ENCODE measurements at places on chromosomes 7 and 10. TPM values are rescaled to one million over a fixed set of nuclear protein-coding genes. Genes with fewer than 3 reads are reported as not detected.

PLEKHS1 gene
- total RNA-seq, result not detected

DPP6 gene
- not detected for total RNA-seq

SEMA3C gene
- 9.4 TPM for total RNA-seq

DNA sequence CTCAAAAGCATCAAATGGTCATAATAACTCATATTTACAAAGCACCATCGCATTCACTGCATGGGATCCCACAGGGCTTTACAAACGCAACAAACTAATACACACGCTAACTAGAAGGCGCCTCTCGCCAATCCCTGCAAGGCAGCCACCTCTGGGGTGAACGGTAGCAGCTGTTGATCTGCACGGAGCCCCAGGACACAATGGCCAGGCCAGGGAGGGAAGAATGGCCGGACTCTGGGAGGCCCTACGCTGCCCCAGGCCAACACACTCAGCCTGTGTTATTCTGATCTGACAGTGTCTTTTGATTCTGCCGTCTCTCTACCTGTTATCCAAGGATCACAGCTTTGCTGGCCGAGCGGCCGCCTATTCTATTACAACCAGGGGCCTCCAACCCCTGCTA, 41.8 kb downstream of the HABP2 start:
- no peak for DNase-seq

DNA sequence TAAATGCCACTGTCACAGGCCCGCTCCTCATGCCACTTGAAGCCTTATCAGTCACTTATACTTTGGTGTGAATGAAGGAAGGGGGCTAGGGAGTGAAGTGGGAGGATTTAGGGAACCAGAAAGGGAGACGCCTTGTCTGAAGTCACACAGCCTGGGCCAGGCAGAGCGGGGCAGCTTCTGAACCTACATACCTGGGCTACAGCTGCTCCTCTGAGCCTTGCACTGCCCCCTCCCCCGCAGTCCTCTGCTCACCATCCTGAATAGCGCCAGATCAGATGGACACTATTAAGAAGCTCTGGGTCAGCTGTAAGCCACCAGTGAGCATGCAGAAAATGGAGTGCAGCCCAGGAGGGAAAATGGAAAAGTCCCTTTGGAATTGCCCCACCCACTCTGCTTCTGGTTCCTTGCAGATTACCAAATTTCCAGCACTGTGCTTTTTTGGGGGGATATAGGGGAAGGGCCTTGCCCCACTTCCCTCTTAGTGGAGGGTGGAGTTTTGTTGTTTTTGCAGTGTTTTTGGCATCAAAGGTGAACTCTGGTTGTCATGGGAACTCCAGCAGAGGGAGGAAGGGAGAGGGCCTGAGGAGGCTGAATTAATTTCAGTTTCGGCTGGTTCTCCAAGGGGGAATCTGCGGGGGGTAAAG, 35.0 kb upstream of the ADCYAP1R1 start:
- no peak for DNase-seq

GRCh38 chr7:131570401-131570800, 14.0 kb upstream of the PODXL start:
- DNase-seq, result no peak

GRCh38 chr7:112573302-112574039, 92.7 kb downstream of the LSMEM1 start:
- no peak for DNase-seq

DNA sequence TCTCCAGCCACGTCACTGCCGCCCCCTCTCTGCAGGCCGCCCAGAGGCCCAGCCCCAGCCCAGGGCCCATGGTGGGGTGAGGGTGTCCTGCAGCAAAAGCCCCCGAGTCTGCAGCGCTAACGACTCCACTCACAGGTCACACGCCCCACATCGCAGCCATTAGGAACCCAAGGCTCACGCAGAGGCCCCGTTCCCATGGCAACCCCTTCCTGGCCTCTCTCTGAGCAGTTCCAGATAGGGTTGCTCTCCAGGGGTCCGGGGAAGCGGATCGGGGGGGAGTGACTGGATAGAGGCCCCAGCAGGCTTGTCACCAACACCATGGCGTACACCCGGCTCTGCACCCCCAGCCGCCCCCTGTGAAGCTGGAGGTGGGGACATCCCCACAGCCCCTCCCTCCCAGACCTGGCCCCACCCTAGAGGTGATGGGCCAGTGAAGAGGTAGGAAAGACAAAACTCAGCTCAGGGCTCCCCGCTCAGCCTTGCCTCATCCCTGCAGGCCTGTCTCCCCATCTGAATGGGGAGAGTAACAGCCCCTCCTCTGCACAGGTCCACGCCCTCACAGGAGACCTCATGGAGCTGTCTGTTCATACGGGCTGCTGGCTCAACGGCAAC, 41.2 kb downstream of the TNRC18 start:
- no peak for DNase-seq

DNA sequence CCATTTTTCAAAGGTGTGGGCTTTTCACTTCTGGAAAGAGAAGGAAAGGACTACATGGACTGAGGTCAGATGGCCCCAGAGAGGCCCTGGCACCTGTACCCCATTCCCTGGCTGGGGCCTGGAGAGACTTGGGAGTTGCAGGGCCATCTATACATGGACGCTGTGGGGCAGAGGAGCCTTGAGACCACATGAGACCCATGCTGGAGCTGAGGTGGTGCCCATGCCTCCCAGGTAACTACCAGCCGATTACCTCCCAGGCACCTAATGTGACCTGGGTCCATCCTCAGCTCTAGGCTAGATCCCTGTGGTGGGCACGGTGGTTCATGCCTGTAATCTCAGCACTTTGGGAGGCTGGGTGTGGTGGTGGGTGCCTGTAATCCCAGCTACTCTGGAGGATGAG, 81.3 kb downstream of the GPR26 start:
- DNase-seq, result no peak

GRCh38 chr7:16803881-16804673, 722 bp downstream of the AGR2 start:
- no peak for DNase-seq

DNA sequence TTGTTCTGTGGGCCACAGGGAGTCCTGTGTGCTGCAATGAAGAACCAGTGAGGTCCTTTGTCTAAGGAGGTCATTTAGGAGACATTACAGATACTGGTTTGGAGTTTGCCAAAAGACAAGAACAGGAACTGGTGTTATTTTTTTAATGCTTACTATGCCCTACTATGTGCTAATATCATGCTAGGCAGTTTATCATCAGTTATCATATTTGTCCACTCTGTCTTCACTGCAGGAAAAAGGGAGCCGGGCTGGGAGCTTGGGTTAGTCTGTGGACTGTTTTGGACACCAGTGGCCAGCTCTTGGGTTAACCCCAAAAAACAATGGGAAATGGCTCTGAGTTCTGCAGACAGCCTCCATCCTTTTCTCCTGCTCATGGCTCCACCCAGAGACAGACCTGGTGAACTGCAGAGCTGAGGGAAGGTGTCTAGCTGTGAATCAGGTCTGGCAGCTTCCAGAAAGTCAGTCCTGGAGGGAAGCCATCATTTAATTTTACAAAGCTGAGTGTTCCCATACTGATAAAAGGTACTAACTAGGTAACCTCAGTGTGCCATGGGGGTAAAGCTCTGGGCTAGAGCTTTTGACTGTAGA, 101.2 kb upstream of the ZNF746 start:
- DNase-seq, result no peak

GRCh38 chr7:68458010-68458908, 1140.0 kb upstream of the AUTS2 start:
- DNase-seq, result no peak

- DNase-seq, result no peak
Measured at GRCh38 chr7:83821866-83822265, 172.9 kb upstream of the SEMA3E start.

- no peak for DNase-seq
Measured at GRCh38 chr7:43664681-43665080, 64.6 kb downstream of the COA1 start.

DNA sequence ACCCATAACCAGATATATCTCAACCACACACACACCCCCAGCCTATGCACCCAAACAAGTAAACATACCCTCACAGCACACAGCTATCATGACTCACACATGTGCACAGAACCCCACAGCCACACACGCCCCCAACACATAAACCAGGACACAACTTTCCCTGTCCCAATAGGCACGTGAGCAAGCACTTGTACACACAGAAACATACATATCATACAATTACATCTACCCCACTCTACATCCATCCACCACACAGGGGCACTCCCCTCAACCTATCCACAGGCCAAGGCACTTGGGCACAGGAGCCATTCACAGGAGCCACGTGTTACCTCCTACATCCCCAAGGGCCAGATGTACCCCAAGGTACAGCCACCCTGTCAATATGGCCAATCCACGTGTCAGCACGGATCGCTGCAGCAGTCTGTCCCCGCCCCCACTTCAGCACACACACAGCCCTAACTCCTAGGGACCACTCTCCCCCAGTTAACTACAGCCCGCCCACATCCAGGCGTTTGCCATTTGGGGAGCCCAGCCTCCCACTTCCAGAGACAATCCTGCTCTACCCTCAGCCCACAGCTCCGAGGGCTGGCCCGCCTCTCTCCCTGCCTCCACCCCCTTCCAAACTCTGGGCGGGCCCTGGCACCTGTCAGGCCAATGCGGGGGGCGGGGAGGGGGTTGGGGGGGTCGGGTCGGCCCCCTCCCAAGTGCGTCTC, 163.5 kb downstream of the SH3PXD2A start:
- DNase-seq, result no peak

Measured in naive thymus-derived CD4-positive, alpha-beta T cell (primary cell).